MM.1S (cell line): ENCODE measurements at places on chromosomes 12 and 14.

DNA sequence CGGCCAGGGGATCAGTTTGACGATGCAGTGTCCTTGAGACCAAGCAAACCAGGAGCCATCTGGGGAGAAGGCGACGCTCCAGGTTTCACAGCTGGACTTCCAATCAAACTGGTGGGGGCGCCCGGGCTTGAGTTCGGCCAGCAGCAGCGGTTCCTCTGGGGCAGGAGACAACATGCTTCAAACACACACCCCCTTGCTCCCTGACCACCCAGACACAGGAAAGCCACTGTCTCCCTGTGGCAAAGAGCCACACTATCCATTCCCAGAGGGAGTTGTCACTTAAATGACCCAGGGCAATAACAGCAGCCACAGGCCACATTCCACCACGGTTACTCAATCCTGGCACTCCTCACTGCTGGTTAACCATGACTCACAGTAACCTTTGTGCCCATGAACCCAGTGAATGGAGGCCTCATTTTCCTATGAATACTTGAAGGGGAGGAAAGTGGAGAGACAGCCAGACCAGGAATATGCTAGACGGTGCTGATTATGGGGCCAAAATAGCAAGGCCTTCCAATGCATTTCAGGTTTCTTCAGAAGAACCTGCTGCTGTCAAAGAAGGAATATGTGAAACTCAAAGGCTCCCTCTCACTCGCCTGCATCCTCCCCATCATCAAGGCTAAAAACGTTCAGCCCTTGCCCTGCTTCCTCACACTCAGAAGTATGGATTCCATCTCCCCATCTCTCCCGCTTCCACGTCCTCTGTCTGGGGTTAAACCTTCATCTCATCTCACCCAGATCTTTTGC, 8.5 kb downstream of the WSB2 start:
- DNase-seq, result no peak

- no peak for DNase-seq
These were observed 383.0 kb downstream of the LRIG3 start for GRCh38 chr12:58537278-58537677.

DNA sequence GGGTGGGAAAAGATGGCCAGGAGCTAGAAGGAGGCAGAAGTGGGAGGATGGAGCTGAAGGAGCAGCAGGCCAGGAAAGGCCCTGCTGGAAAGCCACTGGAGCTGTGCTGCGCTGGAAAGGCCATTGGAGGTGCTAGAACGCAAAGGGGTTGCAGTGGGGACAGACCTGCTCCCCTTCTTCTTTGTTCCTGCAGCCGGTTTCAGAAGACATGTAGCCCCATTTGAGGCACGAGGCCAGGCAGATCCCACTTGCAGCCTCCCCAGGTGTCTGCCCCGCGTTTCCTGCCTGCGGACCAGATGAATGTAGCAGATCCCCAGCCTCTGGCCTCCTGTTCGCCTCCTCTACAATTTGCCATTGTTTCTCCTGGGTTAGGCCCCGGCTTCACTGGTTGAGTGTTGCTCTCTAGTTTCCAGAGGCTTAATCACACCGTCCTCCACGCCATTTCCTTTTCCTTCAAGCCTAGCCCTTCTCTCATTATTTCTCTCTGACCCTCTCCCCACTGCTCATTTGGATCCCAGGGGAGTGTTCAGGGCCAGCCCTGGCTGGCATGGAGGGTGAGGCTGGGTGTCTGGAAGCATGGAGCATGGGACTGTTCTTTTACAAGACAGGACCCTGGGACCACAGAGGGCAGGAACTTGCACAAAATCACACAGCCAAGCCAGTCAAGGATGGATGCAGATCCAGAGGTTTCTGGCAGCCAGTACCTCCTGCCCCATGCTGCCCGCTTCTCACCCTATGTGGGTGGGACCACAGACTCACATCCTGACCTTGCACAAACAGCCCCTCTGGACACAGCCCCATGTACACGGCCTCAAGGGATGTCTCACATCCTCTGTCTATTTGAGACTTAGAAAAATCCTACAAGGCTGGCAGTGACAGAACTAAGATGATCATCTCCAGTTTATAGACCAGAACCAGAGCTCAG, 2.3 kb upstream of the GPR162 start:
- no peak for DNase-seq

DNA sequence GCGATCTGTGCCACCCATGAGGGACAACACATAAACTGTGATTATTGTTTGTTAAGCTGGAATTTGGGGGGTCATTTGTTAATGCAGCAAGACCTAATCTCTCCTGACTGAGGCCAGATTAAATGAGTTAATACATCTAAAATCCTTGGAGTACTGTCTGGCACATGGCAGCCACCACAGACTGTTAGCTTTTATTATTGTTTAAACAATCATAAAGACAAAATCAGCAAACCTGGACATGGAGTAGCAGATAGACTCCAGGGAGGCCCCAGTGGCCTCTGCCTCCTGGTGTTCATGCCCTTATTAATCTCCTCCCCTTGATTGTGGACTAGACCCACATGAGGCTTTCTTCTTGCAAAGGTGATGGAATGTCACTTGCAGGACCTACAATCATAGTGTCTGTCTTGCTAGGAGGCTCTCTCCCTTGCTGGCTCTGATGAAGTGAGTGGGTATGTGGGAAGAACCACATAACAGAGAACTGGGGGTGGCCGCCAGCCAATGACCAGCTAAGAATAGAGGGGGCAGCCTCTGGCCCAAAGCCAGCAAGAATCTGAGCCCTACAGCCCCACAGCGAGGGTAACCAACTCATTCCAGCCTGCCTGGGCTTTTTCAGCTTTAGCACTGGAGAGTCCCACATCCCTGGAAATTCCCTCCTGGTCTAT, 142.0 kb downstream of the SCARB1 start:
- DNase-seq, result no peak

DNA sequence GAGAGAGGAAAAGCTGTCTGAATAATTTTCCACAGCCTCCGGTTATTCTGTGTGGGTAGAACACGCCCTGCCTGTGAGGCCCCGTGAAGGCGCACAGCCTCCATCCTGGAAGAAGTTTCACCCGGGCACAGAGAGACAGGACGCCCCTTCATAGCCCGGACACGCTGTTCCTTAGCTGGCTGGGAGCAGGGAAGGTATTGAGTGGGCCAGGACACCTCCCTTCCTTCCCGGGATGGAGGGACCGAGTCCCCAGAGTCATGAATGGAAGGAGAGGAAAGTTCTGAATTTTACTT, 135.5 kb downstream of the GCH1 start:
- no peak for DNase-seq
